HAP-1 (cell line): ENCODE measurements at places on chromosomes 2 and 18.

- no peak for DNase-seq
Measured at GRCh38 chr2:98643496-98644100, 35.2 kb downstream of the UNC50 start.

DNA sequence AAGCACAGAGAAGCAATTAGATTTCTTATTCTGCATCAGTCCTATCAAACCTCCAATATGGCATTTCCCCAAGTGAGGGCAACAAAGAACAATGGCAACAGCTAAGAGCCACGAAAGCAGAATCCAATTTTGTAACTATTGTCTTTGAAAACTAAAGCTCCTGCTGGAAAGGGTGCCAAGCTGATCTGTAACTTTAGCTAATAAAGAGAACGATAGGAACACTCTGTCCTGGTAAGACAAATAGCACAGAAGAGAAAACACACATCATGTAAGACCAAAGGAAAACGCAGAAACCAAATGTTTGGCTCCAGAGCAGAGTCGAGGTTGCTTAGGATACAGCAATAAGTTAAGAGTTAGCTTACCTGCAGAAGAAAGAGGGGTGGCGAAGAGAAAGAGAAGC is 160.5 kb downstream of the STK39 start:
- no peak for DNase-seq

DNA sequence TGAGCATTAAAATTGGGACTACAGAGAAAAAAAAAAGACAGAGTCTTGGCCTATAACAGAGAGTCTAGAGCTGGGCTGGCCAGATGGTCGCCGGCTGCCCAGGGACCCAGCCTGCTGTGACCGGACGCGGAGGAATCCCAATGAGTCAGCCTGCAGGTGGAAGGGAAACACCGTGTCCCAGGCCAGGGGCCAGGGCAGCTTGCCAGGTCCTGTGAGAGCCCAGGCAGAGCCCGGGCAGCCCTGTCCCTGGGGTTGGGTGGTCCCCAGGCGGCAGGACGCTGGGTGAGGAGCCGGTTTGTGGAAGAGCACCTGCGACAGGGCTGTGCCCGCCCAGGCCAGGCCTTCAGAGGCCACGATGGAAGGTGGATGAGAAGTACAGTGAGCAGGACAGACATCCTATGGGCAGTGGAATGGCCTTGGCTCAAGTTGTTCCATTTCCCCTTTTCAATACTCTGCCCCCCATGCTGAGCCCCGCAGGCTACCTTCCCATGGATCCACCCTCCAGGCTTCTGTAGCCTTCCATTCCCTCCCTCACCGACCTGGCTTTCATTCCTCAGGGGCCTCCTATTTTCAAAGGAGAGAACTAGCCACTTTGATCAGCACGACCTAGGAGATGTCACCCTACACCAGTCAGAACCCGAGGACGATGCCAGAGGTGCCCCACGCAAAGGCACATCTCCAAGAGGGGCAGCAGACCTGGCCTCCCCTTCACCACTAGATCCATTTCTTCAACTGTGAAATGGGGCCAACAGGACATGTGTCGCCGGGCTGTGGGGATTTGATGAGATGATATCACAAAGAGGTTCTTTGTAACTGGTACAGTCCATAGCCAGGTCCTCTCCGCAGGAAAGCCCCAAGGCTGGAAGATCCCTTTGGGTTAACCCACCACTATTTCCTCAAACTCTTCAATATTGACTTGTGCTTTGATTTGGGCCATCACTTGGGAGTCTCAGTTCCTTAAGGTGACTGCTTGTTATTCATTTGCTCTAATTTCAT is 87.5 kb downstream of the POLR1A start:
- DNase-seq, result no peak

DNA sequence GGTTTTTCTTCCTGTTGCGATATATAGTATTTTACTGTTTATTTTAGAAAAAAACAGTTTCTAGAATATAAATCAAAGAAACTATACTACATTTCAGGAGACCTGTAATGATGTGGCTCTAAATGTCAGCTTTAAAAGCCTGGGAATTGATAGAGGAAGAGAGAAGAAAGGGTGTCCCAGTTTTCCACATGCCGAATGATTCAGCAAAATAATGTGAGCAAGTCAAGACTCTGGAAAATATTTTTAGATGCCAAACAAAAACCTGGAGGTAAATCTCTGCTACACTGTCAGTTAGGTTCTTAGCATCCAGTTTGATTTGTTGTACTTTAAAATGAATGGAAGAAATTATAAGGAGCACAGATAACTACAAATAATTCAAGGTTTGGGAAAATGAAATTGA is 67.1 kb upstream of the DSG1 start:
- DNase-seq, result no peak

DNA sequence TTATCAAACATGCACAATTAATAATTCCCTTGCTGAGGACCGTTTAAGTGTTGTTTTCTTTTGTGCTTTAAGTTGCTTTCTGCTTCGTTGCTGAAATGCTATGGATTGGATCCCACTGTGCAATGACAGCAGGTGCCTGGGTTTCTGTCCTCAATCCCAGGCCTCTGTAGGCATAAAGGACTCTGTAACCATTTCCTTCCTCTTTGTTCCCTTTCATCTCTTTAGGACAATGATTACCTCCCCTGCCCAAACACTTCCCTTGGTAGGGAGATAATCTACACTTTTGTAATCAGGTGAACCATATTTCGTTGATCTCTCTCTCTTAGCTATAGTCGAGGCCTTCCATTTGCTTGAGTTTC is 58.6 kb upstream of the LYPD6B start:
- DNase-seq, result no peak

DNA sequence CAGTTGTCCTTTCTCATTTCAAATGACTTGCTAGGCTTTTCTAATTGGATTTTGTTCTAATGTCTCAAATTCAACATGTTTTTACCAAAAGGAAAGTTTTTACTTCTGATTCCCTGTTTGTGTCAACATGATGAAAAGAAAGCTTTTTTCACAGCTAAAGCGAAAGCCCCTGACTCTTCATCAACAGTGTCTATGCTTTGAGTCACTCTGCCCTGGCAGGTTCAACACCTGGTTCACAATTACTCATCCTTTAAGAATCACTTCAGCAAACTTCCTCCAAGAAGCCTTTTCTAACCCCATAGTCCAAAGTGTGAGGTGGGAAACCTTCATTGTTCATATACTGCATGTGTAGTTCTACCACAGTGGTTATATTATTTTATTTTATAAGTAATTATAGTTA is 7.6 kb upstream of the DSG2 start:
- no peak for DNase-seq

- no peak for DNase-seq
Measured at GRCh38 chr2:127610561-127610960, 35.4 kb upstream of the GPR17 start.

GRCh38 chr18:9876867-9877654 is 8.7 kb upstream of the TXNDC2 start:
- no peak for DNase-seq

DNA sequence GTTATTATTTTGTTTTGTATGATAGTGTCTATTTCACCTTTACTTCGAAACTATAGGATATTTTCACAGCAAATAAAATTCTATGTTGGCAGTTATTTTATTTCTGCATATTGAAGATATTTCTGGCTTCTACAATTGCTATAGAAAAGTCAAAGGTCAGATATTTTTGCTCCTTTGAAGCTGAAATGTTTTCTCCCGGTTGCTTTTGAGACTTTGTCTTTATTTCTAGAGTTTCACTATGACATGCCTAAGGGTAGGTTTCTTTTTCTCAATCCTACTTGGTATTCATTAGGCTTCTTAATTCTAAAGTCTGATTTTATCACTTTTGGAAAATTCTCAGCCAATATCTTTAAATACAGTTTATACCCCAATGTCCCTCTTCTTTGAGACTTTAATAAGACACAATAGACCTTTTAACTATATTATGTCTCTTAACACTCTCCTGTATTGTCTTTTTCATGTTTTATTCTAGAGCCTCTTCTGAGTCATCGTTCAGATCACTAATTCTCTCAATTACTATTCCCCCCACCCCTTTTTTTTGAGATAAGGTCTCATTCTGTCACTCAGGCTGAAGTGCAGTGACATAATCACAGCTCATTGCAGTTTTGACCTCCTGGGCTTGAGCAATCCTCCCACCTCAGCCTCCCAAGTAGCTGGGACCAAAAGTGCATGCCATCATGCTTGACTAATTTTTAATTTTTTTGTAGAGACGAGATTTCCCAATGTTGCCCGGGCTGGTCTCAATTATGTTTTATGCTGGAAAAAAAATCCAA is 50.5 kb downstream of the USP37 start:
- no peak for DNase-seq

DNA sequence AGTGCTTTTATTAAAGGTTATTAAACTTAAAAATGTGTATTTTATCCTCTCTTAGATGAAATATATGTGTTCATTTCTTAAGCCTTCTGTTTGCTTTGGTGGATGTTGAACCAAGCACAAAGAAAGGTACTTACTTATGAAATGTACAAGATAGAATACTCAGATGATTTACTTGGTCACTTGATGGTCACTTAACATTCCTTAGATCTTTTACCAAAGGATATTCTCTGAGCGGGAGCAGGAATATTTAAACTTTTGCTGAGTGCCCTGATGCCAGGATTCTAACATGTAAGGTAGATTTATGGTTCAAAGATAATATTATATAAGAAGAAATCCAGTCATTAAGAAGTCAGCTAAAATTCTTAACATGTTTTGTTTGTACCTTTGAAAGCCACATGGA is 193.5 kb upstream of the ZEB2 start:
- no peak for DNase-seq

DNA sequence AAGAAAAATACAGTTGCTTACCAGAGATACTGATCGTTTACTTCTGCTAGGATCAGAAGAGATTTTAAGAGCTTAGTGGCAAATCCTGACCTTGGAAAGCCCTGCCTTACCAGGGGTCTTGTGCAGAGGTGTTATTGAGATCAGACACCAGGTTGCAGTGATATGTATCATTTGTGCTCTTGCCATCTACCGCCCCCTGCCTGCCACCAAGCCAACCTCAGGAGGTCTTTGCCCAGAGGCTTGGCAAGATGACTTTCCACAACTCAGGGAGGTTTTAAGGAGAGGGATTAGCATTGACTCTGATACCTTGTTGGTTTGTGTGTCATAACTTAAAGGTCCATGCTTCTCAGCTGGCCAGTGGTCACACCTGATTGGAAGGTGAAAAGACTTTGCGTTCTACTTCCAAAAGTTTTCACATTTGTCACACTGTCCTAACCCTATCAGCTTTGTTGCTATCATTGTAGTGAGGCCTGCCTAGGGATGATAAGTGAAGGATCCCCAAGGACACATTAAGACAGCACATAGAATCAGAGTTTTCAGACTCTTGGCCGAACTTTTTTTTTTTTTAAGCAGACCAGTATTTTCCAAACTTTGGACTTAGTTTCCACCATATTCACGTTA is 46.2 kb upstream of the MGAT5 start:
- DNase-seq, result peak; percentile 18

- DNase-seq, result no peak
Measured at GRCh38 chr2:45180779-45181178, 171.5 kb upstream of the SIX2 start.

GRCh38 chr2:227614246-227614645 is 394 bp downstream of the SCYGR3 start:
- no peak for DNase-seq

DNA sequence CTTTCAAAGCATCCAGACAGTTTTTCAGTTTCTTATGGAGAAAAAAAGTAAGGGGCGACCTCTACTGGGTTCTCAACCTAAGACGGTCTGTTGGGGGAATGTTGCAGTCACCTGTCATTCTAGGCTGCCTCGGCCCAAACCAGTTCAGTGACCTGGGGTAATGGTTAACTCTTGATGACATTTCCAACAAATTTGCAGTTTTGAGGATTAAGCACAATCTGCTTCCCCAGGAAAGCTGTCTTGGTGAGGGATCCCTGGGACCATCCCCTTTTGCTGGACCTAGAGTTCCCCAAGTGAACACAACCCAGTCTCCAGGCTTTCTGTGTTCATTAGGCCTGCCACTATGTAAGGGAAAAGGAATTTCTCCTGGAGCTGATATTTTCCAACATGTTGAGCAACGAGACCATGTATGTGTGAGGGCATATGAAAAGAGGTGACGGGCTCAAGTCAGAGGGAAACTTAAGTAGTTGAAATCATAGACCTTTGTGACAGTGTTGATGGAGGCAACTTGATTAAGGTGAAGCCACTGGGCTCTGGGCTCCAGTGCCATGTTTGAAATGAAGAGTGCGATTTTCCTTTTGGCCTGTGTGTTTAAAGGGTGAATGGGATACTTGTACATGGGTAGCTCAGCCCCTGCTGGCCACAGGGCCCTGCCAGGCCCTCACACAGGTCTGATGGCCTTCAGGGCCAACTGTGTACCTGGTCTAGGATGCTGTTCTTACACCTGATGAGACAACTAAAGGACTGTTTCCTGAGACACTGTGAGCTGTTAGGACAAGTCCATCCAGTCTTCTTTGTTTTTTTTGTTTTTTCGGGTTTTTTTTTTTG is 27.0 kb downstream of the FOSL2 start:
- no peak for DNase-seq

- no peak for DNase-seq
Measured at GRCh38 chr18:79725486-79725885, 45.9 kb downstream of the CTDP1 start.

- no peak for DNase-seq
Measured at GRCh38 chr2:69731147-69731970, 10.6 kb upstream of the ANXA4 start.

GRCh38 chr2:97714084-97714949 is 941 bp downstream of the ZAP70 start:
- DNase-seq, result no peak

- no peak for DNase-seq
Measured at GRCh38 chr2:162974771-162975170, 136.2 kb upstream of the KCNH7 start.

- no peak for DNase-seq
Measured at GRCh38 chr2:28227498-28227897, 165.2 kb upstream of the FOSL2 start.

DNA sequence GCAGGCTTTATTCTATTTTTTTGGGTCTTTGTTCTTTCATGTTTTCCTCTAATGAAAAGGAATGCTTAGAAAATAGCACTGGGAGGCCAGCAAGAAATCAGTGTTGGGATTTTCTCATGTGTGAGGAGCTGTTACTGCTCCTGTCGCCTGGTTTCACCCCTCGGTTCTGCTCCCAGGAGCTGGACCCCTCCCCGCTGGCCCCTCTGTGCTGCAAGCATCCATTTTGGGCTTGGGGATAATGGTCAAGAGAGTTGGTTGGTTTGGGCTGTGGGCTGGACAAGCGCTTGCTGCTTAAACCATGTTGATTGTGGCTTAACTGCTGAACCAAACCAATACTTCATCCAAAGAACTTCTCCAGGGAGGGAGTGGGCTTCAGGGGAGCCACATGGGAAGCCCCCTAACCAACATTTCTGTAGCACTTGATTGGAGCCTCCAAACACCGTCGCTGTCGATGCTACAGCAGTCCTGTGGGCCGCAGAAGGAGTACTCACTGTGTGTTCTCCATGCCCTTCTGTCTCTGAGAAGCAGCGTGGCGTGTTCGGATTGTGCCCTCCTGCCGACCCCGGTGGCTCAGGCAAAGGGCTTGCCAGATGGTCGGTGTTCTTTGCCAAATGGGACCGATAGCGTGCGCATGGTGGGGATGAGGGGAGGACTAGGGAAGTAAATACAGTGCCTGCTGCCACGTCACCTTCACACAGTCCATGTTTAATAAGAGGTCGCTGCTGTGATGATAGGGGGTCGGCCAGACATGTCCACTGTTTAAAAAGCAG is 40.0 kb downstream of the AGAP1 start:
- DNase-seq, result no peak

GRCh38 chr2:113784823-113785744 is 28.6 kb upstream of the SLC35F5 start:
- DNase-seq, result no peak

- no peak for DNase-seq
Measured at GRCh38 chr18:25364732-25365131, 12.8 kb upstream of the ZNF521 start.
